ENCODE measurements at places on chromosomes 2 and 18. TPM values are rescaled to one million over a fixed set of nuclear protein-coding genes. Genes with fewer than 3 reads are reported as not detected.

The RESP18 gene
- not detected for total RNA-seq

The MC5R gene
- total RNA-seq: not detected

The TANC1 gene
- 46.6 TPM for total RNA-seq

The SAG gene
- not detected for total RNA-seq

The IL18RAP gene
- total RNA-seq: not detected

The MAL gene
- not detected for total RNA-seq

The TDRD15 gene
- total RNA-seq: not detected
